ENCODE measurements at places on chromosomes 6 and 20. TPM values are rescaled to one million over a fixed set of nuclear protein-coding genes. Genes with fewer than 3 reads are reported as not detected.

GRCh38 chr6:8888468-8888867, 453.1 kb upstream of the SLC35B3 start:
- DNase-seq, result no peak

DNA sequence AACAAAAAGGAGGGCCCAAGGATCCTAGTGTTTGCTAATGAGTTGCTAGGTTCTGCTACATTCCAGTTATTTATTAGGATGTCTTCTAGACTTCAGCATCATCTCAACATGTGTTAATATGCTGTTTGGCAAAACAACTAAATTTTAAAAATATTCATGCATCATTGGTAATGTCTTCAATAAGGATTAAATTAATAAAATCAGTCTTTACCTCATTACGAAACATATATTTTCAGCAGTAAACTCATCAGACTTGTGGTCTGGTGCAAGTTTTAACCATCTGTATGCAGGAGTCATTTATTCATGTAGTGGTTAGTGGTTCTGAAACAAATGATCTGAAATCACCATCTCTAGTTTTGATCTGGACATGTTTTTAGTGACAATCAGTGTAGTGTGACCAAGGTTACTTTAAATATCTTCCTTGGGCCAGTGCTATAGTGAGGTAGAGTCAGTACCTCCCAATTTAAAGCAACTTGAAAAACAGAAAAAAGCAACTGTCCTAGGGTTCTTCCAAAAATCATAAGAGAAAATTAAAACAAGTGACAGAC, 85.0 kb upstream of the KCNK16 start:
- no peak for DNase-seq

DNA sequence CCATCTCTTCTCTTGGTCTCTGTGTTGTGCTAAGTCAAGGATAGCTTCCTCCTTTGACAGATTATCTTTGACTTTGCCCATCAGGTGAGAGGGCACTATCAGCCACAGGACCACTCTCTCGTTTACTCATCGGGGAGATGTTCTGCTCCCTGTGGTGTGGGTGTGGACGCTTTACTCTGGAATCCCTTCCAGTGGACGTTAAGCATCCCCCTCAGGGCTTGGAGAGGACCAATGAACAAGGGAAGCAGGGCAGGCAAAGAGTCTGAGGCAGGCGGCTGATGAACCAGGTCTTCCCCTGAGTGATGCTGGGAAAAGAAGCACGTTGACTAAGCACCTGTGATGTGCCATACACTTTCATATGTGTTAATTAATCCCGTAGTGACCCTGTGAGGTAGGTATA, 21.0 kb upstream of the RNF24 start:
- no peak for DNase-seq

GRCh38 chr20:47357296-47358038, 968 bp upstream of the ZMYND8 start:
- DNase-seq, result peak; percentile 82

FRMD1 gene
- not detected for total RNA-seq

DNA sequence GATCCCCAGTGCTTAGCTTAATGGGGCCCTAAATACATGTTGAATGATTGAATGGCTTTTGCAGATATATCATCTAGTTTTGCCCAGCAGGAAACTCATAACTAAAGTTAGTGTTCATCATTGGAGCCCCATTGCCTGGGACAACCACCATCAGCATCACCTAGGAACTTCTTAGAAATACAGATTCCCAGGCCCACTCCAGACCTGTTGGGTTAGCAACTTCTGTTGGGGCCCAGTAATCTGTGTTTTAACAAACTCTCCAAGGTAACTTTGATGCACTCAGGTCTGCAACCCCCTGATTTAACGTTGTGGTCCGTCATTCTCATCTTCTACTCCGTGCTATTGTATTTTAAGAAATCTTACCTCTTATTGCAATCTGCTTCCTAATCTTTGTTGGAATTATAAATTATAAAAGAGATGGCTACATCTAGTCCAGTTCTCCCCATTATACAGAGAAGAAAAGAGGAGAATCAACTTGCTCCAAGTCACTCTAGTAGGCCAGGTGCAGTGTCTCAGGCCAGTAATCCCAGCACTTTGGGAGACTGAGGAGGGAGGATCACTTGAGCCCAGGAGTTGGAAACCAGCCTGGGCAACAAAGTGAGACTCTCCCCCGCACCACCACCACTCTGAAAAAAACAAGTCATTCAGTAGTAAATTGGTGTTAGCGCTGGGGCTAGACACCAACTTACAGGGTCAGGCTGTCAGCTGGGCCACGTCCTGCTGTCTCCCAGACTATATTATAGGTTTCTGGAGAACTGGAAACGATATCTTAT, 13.7 kb downstream of the FOXP4 start:
- DNase-seq, result no peak

GRCh38 chr20:25199473-25200260, 4.2 kb downstream of the ENTPD6 start:
- DNase-seq, result no peak

TFAP2C gene
- 2.2 TPM for total RNA-seq

DNA sequence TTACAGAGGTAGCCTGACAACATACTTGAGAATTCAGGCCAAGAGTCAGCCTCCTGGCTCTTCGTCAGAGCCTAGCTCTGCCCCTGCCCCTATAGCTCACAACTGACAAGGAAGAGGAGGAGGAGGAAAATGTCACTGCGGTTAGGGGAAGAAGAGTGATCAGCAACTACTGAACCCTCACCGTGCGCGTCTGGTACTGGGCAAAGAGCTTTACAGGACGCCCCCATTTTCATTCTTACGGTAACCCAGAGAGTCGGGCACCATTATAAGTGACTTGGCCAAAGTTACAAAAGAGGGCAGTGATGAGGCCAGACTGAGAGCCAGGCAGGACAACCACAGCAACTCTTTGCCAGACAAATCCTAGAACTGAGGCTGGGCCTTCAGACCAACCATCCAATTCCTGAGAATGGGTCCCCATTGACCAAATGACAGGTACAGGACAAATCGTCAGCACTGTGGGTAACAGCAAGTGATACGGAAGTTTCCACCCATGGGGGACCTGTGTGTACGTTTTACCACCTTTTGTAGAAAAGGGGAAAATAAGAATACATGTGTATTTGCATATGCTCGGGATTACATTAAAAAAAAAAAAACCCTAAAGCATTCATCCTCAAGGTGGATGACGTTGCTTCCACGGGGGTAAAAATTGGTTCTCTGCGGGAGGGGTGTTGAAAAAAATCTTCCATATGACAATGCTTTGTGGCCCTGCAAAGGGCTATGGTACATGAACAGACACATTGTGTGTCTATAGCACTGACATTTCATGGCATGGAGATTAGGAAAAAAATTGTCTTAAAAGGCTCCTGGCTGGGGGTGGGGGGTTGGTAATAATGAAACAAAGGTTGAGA, 118.0 kb downstream of the NFATC2 start:
- DNase-seq, result no peak

GRCh38 chr20:23122796-23123655, 36.9 kb upstream of the CD93 start:
- DNase-seq, result no peak

SLC17A4 gene
- not detected for total RNA-seq

DNA sequence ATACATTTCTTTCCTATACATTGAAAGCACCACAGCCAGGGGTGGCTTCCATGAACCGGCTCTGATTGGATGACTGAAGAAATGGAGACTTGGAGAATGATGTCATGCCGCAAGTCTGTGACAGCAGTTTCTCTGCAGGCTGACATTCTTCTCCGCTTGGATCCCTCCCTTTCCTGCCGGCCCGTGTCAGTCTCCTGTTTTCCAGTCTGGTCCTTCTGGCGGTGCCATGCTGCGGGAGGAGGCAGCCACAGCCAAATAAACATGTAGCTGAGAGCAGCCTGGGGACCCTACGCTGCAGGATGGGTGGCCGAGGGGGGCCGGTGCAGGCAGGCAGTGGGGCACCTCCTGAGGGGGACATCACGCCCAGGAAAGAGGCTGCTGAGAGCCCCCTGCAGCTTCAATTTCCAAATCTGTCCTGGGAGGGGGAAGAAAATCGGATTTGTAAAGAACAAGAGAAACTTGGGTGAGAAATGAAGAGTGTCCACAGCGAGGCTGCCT, 178.0 kb downstream of the TAF4 start:
- DNase-seq, result no peak

- no peak for DNase-seq
These were observed 176.1 kb upstream of the PLN start for GRCh38 chr6:118371955-118372354.

GRCh38 chr6:27667657-27668441, 194.9 kb upstream of the ZNF184 start:
- DNase-seq, result no peak

- peak; percentile 37 for DNase-seq
These were observed 654 bp downstream of the FAM8A1 start for GRCh38 chr6:17600527-17601385.

SLC35F1 gene
- total RNA-seq, result 46.4 TPM

PTCRA gene
- total RNA-seq, result not detected

AGPAT4 gene
- total RNA-seq, result 68.5 TPM

- no peak for DNase-seq
These were observed 1.8 kb upstream of the DNPH1 start for GRCh38 chr6:43231053-43231452.

GRCh38 chr6:113886512-113886911, 29.4 kb downstream of the MARCKS start:
- no peak for DNase-seq

GRCh38 chr6:152695372-152696045, 2.2 kb upstream of the MYCT1 start:
- no peak for DNase-seq

EEF1A2 gene
- total RNA-seq, result 440 TPM

HSF2 gene
- total RNA-seq, result 21.9 TPM

RIN2 gene
- total RNA-seq, result 29.4 TPM

POPDC3 gene
- 15.8 TPM for total RNA-seq

GRCh38 chr6:15329197-15329671, 83.4 kb downstream of the JARID2 start:
- no peak for DNase-seq

GRCh38 chr6:87122477-87122876, 27.6 kb upstream of the CGA start:
- no peak for DNase-seq

GABRR2 gene
- total RNA-seq, result not detected

EYA4 gene
- total RNA-seq, result 1.7 TPM

DNA sequence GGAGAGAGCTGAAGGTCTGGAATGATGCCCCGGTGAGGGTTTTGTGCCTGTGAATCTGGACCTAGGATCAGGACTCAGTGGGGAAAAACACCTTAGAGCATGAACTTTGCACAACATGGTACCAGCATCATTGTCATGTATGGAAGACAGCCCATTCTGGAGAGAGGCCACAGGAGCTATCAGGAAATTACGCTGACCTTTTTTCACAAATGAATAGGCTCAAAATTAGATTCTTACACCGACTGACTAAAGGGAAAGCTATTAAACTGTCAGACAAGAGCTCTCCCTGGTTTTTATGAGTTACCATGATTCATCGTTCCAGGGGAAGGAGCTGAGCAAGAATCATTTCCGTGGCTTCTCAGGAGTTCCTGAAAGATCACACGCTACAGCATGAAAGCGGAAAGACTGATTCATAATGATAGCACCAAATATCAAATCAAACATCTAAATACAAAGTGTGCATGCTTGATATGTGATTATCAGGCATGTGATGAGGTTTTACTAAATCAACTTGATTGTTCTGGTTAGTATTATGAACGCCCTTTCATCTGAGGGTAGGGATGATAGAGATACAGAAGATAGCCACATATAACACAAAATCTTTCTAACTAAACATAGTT, 224.9 kb upstream of the SMLR1 start:
- no peak for DNase-seq

DNA sequence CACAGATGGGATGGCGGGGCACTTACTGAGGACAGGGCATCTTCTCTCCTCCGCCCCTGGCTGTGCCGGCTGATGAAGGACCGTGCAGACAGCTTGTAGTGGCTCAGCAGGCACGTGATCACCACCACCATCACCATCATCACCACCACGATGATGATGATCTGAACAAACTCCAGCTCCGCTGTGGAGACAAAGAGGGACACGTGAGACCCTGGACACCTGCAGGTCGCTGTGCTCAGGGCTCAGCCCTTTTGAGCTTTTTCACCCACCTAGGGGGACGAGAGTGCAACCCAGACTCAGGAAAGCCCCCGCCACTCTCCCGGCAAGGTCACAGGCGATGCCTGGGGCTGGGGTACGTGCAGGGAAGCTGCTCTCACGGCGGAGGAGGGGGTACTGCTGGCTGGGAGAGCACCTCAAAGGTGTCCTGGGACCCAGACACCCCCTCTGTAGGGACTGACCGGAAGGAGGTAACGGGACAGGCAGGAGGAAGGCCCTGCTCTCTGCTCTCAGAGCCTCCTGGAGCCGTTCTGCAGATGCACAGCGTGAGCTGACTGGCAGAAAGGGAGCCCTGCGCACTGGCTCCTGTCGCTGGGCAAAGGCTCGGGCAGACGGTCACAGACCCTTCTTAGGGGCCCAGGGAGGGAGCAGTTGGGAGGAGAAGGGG, 39.4 kb upstream of the ZBP1 start:
- DNase-seq, result peak; percentile 5

DNA sequence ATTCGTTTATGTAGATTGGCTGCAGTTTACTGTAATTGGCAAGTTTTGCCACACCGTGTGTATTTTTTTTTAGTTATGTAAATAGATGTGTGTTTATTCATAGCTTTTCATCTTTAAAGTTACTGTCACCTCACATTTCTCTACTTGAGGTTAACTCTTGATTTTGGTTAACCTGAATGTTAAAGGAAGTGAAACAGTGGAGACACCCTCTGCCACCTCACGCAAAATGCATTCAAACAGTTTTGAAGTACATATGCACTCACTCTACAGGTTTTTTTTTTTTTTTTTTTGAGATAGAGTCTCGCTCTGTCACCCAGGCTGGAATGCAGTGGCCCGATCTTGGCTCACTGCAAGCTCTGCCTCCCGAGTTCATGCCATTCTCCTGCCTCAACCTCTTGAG, 17.7 kb downstream of the OR2A4 start:
- no peak for DNase-seq

- DNase-seq, result no peak
These were observed 45.5 kb downstream of the SLC9A8 start for GRCh38 chr20:49858076-49858585.

SAMD3 gene
- total RNA-seq, result 1.8 TPM

SH3BGRL2 gene
- 64.8 TPM for total RNA-seq

DNA sequence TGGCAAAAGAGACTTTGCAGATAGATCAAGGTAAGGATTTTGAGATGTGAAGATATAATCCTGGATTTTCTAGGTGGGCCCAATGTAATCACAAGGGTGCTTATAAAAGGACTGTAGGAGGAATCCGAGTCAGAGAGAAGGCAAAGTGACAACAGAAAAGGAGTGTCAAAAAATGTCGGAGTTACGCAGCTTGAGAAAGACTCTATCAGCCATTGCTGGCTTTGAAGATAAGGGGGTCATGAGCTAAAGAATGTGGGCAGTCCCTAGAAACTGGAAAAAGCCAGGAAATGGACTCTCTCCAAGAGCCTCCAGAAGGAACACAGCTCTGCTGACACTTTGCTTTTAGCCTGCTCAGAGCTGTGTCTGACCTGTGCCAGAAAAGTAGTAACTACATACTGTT, 8.7 kb upstream of the RWDD1 start:
- no peak for DNase-seq

GRCh38 chr6:44548319-44548718, 160.8 kb downstream of the CDC5L start:
- DNase-seq, result no peak
